Pericardium fibroblast (primary cell): ENCODE measurements at places on chromosomes 16 and 17. TPM values are rescaled to one million over a fixed set of nuclear protein-coding genes. Genes with fewer than 3 reads are reported as not detected.

SAMD14 gene
- total RNA-seq: 1.4 and 3.2 TPM in 2 replicates

EPX gene
- total RNA-seq: not detected in 2 replicates

CA5A gene
- total RNA-seq: not detected in 2 replicates

NEUROD2 gene
- not detected in 2 replicates for total RNA-seq

JPH3 gene
- not detected in 2 replicates for total RNA-seq

TMC5 gene
- total RNA-seq: not detected in 2 replicates

CCDC154 gene
- total RNA-seq: 0.26 and 0.58 TPM in 2 replicates

TNP2 gene
- not detected in 2 replicates for total RNA-seq

STARD3 gene
- total RNA-seq: 22.5 and 47.8 TPM in 2 replicates

ARL5C gene
- total RNA-seq: not detected in 2 replicates

SDK2 gene
- total RNA-seq: 0.93 and 1.4 TPM in 2 replicates

KRTAP4-5 gene
- total RNA-seq: not detected in 2 replicates

MSLN gene
- total RNA-seq: 1.6 and 2.0 TPM in 2 replicates

PIMREG gene
- total RNA-seq: 0.82 and 3.3 TPM in 2 replicates

BIRC5 gene
- total RNA-seq: 2.0 and 3.1 TPM in 2 replicates

KRTAP1-1 gene
- total RNA-seq: not detected in 2 replicates

AURKB gene
- total RNA-seq: 0.47 and 0.94 TPM in 2 replicates

NLRC3 gene
- total RNA-seq: not detected in 2 replicates

C16orf96 gene
- total RNA-seq: 0.09 TPM in 1 of 2 replicates, not detected in the other

CD68 gene
- total RNA-seq: 13.4 and 22.7 TPM in 2 replicates

SPNS1 gene
- 51.2 and 59.4 TPM in 2 replicates for total RNA-seq

HSF4 gene
- 9.8 and 16.9 TPM in 2 replicates for total RNA-seq

OTOP2 gene
- not detected in 2 replicates for total RNA-seq

MAP3K3 gene
- total RNA-seq: 26.4 and 28.0 TPM in 2 replicates

GEMIN4 gene
- 13.5 and 18.7 TPM in 2 replicates for total RNA-seq

FAHD1 gene
- 32.1 and 32.4 TPM in 2 replicates for total RNA-seq

CCL17 gene
- total RNA-seq: not detected in 2 replicates

KRTAP2-3 gene
- not detected in 2 replicates for total RNA-seq

ACSM5 gene
- 4.6 TPM in 1 of 2 replicates, not detected in the other for total RNA-seq

ZCCHC14 gene
- total RNA-seq: 7.0 and 9.3 TPM in 2 replicates

RAB37 gene
- total RNA-seq: 0.35 TPM in 1 of 2 replicates, not detected in the other

SLC5A10 gene
- total RNA-seq: not detected in 2 replicates

MYLK3 gene
- 0.17 and 3.6 TPM in 2 replicates for total RNA-seq

CPHXL2 gene
- not detected in 2 replicates for total RNA-seq

ADAM11 gene
- total RNA-seq: 2.6 and 2.7 TPM in 2 replicates

CDRT15 gene
- not detected in 2 replicates for total RNA-seq

SHBG gene
- 0.12 and 4.1 TPM in 2 replicates for total RNA-seq

CCL3 gene
- not detected in 2 replicates for total RNA-seq

HOXB4 gene
- 1.1 and 4.5 TPM in 2 replicates for total RNA-seq

MILR1 gene
- total RNA-seq: 3.0 and 7.0 TPM in 2 replicates

PYY gene
- 0.51 TPM in 1 of 2 replicates, not detected in the other for total RNA-seq

ARHGDIG gene
- total RNA-seq: 2.8 TPM in 1 of 2 replicates, not detected in the other

SLC12A3 gene
- total RNA-seq: not detected in 2 replicates
